ENCODE measurements at places on chromosomes 6 and 20. TPM values are rescaled to one million over a fixed set of nuclear protein-coding genes. Genes with fewer than 3 reads are reported as not detected.

C20orf144 gene
- 0.41 TPM for total RNA-seq

SLC22A7 gene
- total RNA-seq = not detected

COL10A1 gene
- not detected for total RNA-seq

FRK gene
- total RNA-seq = not detected

RNF144B gene
- total RNA-seq = 5.2 TPM

COL9A3 gene
- 1.9 TPM for total RNA-seq

DZANK1 gene
- 5.7 TPM for total RNA-seq

REV3L gene
- 22.7 TPM for total RNA-seq

TPD52L1 gene
- total RNA-seq = 1.2 TPM

AGER gene
- total RNA-seq = 25.1 TPM

TAGAP gene
- 291 TPM for total RNA-seq

PXT1 gene
- 1.0 TPM for total RNA-seq
